ENCODE measurements at places on chromosomes 4 and X.

- DNase-seq: no peak
Measured at GRCh38 chr4:186260504-186261448, 5.2 kb upstream of the F11 start.

- no peak for DNase-seq
Measured at GRCh38 chr4:163967263-163967662, 472.8 kb downstream of the TMA16 start.

DNA sequence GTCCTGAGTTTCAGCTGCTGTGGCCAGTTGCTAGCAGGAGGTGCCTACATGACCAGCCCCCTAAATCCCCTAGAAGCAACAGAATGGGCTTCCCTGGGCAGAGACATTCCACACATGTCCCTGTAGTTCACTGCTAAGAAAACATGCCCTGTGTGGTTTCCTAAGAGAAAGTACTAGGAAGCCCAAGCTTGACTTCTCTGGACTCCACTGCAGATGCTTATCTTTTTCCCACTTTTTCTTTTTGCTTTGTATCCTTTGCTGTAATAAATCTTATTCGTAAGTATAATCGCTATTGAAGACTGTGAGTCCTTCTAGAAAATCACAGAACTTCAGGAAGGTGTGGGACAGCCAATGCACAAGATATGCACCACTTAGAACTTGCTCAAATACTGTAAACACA is 15.6 kb downstream of the RPGR start:
- DNase-seq: no peak

DNA sequence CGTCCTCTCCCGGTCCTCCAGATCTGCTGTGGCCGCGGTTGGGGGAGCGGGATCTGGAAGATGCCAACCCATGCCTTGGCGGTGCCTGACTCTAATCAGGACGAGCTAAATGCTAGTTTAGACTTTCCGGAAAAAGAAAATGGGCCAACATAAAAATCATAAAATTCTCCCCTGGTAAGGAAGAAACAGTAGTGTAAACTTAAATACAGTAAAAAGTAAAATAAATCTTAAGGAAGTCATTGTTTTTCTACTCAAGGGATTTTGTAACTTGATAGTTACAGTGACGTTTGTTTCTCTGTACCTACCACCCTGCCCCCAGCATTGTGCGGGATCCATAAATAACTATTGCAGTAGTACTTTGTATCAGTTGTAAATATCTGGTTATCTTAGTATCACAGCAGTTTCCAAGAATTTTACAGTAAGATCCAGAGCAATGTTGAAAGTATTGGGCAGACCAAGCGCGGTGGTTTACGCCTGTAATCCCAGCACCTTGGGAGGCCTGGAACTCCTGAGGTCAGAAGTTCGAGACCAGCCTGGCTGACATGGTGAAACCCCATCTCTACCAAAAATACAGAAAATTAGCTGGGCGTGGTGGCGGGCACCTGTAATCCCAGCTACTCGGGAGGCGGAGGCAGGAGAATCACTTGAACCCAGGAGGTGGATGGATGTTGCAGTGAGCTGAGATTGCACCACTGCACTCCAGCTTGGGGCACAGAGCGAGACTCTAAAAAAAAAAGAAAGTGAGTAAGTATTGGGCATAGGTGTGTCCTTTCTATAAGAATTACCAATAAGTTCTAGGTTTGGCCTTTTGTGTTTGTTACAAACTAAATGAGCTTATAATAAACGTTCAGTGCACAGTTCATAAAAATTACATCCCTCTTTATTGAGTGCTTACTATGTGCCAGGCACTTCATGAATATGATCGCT is 1.0 kb upstream of the PLA2G12A start:
- no peak for DNase-seq

DNA sequence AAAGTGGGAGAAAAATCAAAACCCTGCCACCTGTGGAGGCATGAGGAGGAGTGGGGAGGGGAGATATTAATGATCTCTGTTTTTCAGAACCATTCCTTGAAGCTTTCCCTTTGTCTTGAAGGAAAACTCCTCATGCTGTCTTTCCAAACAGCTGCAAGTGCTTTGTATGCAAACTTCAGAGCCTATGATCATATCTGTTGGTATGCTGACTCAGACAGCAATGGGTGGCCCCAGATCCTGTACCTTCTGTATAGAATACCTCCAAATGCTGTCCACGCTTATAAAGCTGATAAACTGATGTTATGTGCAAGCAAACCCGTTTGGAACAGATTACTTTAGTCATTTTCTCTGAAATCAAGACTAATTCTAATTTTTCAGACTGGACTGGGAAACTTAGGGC is 31.9 kb downstream of the BMP15 start:
- DNase-seq: no peak

DNA sequence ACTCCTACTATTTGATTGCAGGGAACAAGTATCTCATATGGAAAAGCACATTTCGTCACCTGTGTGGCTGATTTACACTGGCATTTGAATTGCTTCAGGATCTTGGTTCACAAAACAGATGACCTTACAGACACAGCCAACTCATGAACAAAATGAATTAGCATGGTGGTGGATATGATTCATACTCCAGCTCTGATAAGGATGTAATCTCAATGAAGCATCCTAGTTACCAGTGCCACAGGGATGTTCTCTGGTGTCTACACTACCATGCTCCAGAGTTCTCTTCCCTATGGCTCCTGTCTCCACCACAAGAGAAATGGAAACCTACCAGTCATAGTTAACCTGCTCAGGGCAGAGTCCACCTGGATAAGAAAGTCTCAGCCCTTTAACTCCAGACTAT is 40.7 kb downstream of the TEC start:
- no peak for DNase-seq

- no peak for DNase-seq
Measured at GRCh38 chr4:173332963-173333657, 1.0 kb downstream of the HMGB2 start.

DNA sequence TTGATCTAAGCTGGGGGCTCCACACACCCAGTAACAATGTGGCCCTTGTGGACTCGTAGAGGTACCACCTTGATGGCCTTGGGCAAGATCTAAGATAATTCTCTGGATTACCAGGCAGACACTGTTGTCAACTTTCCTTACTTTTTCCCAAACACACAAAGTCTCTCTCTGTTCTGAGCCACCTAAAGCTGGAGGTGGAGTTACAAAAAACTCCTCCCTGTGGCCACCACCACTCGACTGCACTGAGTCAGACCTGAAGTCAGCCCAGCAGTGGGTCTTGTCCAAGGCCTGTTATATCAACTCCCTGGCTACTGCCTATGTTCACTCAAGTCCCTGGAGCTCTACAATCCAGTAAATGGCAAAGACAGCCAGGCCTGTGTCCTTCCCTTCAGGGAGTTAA is 70.1 kb upstream of the TECRL start:
- no peak for DNase-seq

GRCh38 chr4:1398681-1399507 is 7.3 kb downstream of the NKX1-1 start:
- no peak for DNase-seq

GRCh38 chrX:42460706-42461105 is 317.3 kb downstream of the PPP1R2C start:
- no peak for DNase-seq

GRCh38 chrX:17409566-17410290 is 34.7 kb downstream of the NHS start:
- DNase-seq: no peak

- DNase-seq: no peak
Measured at GRCh38 chrX:21975812-21976211, 35.3 kb downstream of the SMS start.

GRCh38 chr4:33930497-33930896 is 2313.8 kb downstream of the ARAP2 start:
- no peak for DNase-seq

GRCh38 chrX:80812176-80812575 is 2.5 kb upstream of the BRWD3 start:
- DNase-seq: peak; percentile 66

GRCh38 chrX:151563449-151563848 is at the start of gene PASD1:
TSS of gene PASD1 (plus strand) at chrX:151563675. CDS start at chrX:151601554, 37,879 bp downstream.
- no peak for DNase-seq

- no peak for DNase-seq
Measured at GRCh38 chrX:1433646-1434357, 18.9 kb downstream of the ASMTL start.

DNA sequence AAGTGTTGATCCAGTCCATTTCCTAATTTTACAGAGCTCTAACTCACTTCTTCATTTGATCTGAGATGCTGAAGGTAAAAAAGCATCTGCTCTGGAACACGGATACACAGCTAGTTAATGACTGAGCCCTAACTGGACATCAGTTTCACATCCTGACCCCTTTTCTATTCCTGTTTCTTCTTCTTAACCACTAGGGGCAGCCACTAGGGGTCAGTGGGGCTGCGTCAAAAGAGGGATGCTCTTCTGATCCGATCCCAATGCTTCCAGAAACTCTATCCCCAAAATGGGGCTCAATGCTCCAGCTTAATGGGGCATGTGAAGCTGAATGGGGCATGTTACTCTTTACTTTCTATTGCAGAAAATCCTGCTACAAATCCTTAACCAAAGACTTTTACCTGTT is 33.4 kb upstream of the PHKA2 start:
- no peak for DNase-seq

DNA sequence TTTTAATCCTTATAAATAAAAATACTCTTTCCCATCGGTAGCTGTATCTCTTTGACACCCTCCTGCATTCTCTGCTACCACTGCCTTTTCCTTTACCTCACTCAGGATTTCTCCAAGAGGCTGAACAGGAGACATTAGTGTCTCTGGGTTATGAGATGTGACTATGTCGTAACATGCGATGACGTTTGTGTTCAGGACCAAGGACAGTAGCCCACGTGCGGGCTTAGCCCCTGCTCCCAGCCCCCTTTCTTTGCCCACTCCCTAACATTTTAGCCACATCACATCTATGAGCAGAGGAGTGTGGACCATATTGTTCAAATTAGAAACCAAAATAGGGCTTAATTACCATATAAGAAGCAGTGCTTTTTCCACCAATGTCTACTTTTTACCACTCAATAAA is 369.3 kb downstream of the FBXW7 start:
- DNase-seq: no peak

- no peak for DNase-seq
Measured at GRCh38 chr4:4430492-4431195, 43.7 kb downstream of the NSG1 start.

DNA sequence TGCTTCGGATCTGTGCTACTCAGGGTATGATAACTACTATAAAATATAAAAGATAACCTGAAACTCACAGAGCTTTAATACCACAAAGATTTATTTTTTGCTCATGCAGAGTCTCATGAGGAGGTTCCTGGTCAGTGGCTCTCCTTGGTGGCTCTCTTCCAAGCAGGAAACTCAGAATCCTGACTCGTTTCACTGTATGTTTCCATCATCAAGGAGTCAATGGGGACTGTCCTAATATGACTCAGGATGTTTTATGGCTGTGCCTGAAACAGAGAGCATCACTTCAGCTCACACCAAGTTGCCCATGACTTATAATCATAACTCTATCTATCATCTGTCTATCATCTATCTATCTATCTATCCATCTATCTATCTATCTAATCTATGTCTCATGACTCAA is 620.8 kb upstream of the NR3C2 start:
- DNase-seq: no peak

DNA sequence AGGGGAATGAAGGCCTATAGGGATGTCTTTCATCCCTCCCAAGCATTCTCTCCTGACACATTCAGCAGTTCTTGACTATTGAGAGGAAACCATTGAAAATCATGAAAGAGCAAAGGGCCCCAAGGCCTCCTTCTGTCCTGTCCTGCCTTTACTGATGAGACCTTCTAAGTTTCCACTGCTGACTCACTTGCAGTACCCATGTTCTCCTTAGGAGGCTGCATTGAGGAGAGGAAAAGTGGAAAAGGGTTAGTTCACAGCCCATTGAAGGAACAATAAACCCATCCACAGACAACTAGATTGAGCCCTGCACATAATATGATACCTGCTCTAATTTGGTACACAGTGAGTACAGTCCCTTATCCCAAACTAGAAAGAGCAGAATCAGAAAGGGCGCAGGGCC is 115.1 kb upstream of the PNPLA4 start:
- peak; percentile 3 for DNase-seq

DNA sequence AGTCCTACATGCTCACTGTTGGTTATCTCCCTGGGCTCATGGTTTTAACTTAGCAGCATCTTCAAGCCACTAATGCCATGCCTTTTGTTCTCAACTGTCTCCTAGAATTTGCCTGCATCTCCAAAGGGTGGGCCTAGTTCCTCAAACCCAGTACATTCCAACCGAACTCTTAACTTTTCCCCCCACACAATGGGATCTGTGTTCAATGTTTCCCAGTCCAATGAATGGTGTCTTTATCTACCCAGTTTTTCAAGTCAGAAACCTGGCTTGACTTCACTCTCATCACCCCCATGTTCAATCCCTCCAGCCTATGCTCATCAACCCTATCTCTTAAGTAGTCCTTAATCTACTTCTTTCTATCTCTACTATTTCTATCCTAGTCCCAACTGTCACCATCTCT is 12.9 kb downstream of the CD40LG start:
- DNase-seq: no peak

DNA sequence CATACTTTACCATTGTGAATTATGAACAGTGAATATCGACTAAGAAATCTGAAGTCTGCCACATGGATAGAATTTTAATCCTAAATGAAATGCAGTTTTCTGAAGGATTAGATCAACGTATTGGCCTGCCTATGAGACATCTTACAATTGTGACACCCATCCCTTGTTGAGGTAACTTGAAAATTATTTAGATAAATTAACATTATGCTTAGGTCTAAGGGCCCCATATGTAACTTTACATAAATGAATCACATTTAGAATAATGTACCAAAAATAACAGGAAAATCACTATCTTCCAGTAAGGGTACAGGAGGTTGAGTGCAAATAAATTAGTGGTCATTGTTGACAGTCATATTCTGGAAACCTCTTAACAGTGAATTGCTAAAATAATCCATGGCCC is 13.5 kb downstream of the XAGE5 start:
- no peak for DNase-seq

DNA sequence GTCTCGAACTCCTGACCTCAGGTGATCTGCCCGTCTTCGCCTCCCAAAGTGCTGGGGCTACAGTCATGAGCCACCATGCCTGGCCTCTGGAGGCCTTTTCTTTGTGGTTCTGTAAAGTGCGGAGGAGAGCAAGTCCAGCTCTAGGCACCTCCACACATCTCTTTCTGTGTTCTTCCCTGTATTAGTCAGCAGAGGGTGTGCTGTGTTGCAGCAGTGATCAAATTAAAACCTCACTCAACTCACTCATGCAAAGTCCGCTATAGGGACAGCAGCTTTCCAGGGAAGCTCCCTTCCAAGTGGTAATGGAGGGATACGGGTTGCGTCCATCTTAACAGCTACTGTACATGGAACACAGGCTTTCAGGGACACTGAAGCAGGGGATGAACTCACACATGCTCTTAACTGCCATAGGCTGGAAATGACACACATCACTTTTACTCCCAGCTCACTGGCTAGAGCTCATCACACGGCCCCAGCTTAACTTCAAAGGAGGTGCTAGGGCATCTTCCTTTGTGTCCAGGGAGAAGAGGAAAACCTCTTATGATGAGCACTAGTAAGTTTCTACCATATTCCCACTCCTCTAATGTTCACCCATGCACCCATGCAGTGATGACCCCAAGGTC is 36.0 kb upstream of the CCNG2 start:
- DNase-seq: no peak

GRCh38 chr4:114509340-114509739 is 89.3 kb upstream of the UGT8 start:
- no peak for DNase-seq

All from GDM1 (cell line).